Naive thymus-derived CD8-positive, alpha-beta T cell (primary cell): ENCODE measurements at places on chromosomes 3 and 15.

DNA sequence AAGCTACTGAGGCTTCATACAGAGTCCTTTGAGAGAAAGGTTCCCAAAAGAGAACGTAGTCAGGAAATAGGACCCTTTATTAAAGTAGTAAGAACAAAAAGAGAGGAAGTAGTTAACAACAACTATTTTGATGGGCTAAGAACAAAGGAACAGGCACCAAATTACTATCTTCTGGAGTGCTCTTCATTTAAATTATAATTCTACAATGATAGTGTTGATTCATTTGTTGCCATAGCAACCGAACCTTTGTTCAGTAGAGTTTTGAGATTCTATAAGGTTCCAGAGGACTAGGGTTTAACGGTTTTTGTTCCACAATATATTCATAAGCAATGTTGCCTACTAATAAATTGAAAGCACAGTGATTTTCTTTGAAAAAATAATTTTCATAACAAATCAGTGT, 78.8 kb downstream of the CMSS1 start:
- DNase-seq, result no peak

DNA sequence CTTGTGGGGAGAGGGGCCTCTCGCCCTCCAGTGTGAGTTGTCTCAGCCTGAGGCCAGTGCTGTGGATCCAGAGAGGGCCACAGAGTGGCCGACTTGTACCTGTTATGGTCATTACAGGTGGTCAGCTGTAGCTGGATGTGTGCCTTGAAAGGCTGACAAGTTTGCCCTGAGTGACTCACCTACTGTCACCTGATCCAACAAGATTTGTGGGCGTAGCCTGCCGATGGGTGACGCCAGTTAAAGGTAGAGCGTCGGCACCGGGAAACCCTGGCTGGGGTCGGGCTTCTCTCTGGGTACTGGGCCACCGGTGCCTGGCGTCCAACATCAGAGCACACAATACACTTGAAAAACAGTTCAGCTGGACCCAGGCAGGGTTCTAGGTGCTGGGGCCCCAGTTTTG, 2.8 kb upstream of the ISG20 start:
- peak; percentile 89 for DNase-seq

DNA sequence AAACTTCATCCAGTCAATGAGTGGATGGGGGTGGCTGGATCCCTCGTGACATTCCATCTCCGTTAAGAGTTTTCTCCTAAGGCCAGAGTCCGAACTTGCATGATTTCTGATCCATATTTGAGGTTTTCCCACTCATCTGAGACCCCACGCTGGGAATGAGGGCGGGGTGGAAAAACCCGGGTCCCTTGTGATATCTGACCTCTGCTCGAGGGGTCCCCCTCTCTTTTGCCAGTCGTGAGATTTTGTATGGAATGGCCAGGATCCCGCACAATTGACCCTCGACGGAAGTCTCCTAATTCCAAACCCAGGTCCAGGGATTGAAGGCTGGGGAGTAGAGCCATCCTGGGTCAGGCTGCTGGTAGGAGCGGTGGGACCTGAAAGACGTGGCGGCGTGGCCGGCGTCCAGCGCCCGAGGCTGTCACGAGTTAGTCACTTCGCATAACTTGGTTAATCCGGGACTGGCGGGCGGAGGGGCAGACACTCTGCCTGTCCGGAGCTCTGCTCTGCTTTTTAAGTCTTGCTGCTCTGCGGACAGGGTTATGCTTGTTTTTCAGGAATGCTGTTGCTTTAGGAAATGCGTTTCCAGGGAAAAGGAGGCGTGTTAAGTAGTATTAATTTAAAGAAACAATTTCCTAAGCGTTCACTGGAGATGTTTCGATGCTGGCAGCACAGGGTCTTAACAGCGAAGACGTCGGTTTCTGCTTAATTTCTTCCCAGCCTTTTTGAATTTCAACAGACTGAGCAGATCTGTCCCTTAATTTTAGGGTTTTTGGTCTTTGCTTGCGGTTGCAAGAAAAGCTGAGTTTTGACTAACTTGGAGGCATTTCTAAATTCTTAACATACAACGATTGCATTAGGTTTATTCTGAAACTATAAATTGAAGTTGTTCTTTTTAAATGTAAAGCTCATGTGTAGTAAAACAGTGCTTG, 69.7 kb upstream of the LRRFIP2 start:
- peak; percentile 23 for DNase-seq

GRCh38 chr15:56608140-56608778, 125.0 kb downstream of the ZNF280D start:
- DNase-seq, result no peak

DNA sequence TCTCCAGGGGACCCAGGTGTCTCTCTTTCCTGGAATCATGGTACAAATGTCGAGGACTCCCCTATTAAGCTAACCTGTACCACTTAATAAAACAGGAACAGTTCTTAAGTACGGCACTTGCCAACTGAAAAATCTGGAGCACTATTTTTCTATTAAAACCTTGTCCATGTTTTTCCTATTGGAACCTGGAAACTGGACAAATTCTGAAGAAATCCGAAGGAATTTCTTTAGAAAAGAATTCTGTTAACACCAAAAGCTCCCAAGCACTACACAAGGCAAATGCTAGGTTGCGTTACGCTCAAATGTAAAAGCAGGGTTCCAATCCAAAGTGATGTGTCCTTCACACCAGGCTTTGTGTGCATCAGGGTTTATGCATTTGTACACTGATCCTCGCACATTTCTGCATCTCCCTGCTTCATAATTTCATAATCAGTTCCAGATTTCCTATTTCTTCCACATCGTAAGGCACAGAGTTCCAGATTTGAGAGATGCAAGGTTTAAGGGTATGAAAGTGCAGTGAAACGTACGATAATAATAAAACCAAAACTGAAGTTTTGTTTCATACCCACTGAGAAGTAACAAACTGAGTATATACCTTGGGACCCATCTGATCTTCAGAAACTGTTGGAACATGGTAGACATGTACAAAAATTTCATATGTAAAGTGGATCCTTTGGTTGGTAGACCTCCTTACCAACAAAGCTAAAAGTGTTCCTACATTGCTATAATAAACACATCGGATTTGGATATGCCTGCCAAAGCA, 132.1 kb upstream of the WNT5A start:
- no peak for DNase-seq
